NCI-H748 treated with DMSO at 0.1 percent for 48 hours (cell line): ENCODE measurements at places on chromosomes 5 and 9.

- DNase-seq: no peak
These were observed 63.0 kb downstream of the TSSK1B start for GRCh38 chr5:113371721-113372196.

GRCh38 chr5:126122942-126123341 lies 300.3 kb upstream of the GRAMD2B start:
- DNase-seq: no peak

DNA sequence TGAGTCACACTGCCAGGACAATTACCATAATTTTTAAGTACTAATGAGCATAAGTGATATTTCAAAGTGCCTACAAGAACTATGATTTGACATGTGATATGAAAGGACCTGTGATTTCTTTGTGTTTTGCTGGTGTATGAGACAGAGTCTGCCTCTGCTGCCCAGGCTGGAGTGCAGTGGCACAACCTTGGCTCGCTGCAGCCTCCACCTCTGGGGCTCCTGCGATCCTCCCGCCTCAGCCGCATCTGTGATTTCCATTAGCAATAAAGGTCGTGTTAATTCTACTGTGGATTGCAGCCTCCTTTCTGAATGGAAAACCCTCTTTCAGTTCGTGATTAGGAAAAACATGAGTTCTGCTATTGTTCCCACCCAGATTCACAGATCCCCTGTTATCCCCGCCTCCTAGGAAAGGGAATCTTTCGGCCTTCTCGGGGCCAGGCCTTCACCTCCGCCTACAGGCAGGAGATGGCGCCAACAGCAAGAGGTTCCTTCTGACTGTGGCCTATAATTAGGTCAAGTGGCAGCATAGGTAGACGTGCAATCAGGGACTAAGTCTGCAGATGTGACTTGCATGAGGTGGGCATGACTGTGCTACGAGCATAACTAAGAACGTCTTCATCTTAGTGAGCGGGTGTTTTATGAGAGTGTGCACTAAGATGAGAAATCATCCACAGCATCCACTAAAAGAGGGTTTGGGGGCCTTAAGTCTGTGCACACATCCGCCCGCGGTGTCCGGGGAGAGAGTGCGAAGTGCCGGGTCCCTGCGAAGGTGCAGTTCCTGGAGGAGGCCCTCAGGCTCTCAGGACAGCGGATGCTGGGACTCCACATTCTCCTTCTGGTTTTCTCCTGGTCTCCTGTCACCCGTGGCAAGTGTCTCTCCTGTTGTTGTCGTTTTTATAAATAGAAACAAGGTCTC lies 23.1 kb downstream of the TRIM7 start:
- DNase-seq: no peak

DNA sequence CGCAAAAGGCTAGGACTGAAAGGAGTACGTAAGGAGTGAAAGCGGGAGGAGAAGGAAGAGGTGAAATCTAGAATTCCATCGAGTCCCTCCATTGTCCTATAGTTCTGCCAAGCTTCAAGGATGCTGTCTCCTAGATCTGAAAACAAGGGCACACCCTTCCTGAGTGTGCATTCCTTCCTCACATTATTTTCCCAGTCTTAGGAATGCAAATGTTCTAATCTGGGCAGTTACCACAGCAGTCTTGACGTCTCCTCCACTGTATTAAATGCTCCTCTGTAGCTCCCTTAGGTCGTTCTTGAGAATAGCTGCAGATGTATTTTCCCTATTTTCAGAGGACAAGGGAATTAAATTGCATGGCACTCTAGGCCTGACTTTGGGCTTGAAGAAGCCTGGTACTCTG lies 127.6 kb downstream of the SLIT3 start:
- no peak for DNase-seq

GRCh38 chr9:34566972-34567371 lies 22.6 kb downstream of the CNTFR start:
- no peak for DNase-seq

DNA sequence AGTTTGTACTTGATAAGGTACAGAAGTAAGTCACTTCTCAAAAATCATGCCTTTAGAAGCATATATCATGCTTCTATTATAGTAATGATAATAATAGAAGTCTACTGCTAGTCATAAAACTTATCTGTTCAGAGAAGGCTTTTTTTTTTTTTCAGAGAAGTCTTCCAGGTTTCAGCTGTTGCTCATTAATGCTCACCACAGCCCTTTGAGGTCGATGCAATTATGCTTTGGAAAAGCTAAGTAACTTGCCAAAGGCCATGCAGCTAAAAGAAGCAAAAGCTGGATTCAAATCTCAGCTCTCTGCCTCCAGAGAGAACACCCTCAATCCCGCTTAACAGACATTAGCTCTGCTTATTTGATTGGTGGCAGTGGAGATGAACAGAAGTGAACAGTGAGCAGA lies 150.8 kb downstream of the DOCK8 start:
- DNase-seq: no peak

DNA sequence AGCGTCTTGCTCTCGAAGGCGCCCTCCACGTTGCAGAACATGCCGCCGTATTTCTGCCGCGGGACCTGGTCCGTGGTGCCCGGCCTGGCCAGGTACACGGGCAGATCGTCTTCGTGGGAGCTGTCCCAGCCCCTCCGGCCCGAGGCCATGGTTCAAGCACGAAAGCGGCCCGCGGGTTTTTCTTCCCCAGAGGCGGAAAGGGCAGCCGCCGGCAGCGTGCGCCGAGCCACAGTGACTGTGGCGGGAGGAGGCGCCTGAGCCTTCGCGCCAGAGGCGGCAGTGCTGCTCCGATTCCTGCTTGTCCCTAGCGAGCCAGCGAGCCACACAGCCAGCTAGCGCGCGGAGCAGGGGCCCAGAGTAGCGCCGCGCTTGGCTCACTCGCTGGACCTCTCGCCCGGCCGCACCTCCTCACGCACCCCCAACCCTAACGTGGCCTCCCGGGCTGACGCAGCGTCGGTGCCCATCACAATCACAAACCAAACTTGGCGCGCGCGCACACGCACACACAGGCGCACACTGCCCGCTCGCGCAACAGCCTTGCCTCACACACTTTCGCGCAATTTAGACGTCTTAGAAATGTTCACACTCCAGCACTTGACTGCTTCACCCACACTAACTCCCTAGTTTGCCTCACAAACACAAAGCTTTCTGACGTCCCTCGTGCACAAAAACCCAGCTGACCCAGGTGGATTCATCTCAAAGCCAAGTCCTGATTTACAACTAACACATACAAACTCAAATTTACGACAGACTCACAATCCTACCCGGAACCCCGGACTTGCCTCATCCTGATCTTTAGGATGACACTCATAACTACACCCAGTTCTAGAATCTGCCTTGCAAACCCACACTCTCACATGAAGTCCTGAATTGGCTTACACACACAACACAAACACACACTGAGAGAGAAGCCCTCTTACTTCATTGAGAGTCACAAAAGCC lies at the start of gene DPYSL3:
TSS of gene DPYSL3 (minus strand) at position 359 of the 942 bp plus-strand sequence. CDS start at position 149, 210 bp downstream.
- peak; percentile 53 for DNase-seq

DNA sequence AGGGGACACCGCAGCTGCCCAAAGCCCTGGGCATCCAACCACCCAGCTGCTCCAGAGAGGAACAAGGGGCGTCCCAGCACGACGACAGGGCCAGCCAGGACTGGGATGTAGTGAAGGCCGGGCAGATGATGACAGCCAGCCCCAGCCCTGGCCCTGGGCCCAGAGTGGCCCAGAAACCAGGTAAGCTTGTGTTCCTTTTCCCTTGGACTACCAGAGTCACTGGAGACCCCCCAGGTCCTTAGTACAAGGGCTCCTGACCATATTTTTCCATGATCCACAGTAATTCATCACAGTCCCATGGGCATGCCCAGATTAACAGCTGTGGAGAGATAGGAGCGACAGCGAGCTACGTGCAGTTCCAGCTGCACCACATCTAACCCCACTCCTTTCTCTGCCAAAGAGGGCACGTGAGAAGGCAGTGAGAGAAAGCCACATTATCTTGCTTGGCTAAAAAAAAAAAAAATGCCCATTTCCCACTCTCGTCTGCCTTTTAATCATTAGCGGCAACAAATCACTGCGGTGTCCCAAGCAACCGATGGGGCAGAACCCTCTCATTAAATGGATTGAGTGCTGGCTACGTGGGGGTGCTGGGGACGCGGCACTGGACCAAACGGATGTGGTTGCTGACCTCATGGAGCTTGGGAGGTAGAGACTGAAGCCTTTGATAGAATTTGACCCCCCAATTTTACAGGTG lies 21.7 kb upstream of the SYNPO start:
- no peak for DNase-seq

DNA sequence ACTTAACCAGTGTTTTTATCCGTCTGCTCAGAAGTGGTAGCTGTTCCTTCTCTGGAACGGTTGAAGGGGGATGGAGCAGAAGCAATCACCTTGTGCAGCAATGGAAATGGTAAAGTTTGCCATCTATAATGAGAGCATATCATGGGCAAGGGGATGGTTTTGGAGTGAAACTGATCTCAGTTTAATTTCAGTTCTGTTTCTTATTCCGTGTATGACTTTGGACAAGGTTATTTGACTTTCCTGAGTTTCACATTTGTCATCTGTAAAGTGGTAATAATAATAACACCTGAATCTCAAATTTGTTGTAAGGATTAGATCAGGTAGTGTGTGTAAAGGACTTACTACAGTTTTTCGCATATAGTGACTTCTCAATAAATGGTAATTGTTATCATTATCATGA lies 106.1 kb downstream of the PCSK1 start:
- DNase-seq: no peak

DNA sequence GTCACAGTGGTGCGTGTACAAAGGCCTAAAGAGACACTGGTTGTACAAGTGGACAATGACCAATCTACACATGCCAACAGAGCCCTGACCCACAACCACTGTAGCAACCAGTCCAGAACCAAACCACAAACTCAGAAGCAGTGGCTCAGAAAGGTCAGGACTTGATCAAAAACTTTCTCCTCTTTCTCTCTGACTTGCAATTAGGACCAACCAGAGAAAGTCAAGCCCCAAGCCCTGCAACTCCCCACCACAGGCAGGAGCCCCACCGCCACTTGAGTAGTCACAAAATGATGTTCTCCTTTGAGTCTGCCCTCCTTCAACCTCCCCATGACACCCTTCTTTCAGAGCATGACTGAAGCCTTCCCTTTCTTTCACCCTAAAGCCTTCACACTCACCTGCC lies 291.8 kb downstream of the CDH10 start:
- no peak for DNase-seq

- no peak for DNase-seq
These were observed 192.2 kb downstream of the YTHDC2 start for GRCh38 chr5:113705657-113706056.

- no peak for DNase-seq
These were observed 27.8 kb upstream of the GDNF start for GRCh38 chr5:37867654-37868053.

- no peak for DNase-seq
These were observed 67.9 kb downstream of the OSMR start for GRCh38 chr5:38913714-38914113.

GRCh38 chr9:119026120-119026519 lies 343.1 kb downstream of the BRINP1 start:
- DNase-seq: no peak

DNA sequence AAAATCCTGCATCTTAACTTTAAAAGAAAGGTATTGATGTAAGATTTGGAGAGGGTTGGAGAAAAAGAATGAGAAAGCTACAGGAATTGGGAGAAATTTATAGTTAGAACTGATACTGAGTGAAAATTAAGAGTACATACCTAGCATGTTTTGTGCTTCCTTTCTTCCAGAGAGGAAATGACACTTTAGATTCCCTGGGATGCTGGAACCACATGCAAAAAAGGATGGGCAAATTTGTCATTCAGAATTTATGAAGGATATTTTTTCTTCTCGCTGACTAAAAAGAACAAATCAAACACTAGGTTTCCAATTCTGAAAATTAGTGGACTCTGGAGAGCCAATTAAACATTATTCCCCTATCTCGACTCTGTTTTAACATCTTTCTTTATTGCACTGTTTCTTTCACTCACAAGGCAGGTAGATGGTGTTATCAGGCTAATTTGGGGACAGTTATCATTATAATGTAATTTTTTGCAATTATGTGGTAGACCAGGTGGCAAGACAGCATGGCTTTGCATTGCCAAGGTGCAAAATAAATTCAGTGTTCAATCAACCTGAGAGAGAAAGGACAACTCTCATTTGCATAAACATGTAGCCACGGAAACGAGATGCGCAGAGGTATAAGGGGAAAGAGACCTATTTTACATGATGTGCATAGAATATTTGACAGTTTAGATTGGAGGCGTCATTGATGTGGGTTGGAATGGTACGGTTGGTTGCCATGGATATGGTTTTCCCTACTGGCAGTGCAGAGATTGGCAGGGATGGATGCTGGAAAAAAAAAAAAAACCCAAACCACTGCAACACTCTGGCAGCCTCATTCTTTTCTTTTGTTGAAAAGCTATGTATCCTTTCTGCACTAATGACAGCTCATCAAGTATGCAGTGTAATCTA lies 320.4 kb upstream of the CCNH start:
- DNase-seq: no peak

GRCh38 chr5:151214614-151215545 lies 9.0 kb downstream of the CCDC69 start:
- DNase-seq: no peak

- DNase-seq: no peak
These were observed 37.2 kb upstream of the KIF2A start for GRCh38 chr5:62268792-62269191.

DNA sequence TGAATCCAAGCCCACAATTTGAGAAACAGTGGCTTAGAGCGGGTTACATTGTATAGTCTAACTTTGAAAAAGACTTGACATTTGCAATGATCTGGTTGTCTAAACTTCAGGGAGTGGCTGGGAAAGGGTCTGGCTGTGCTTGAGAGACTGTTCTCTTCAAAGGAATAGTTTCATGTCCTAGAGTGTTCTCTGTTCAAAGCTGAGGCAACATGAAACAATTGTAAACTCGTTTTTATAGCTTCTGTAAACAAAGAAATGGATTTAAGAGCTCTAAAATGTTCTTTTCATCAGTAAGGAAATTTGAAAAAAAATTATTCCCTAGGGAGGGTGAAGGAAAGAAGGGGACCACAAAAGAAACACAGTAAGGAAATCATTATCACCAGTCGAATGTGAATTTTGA lies 41.6 kb downstream of the FOCAD start:
- DNase-seq: no peak

GRCh38 chr9:71760901-71761300 lies 7.4 kb downstream of the CEMIP2 start:
- DNase-seq: no peak

- no peak for DNase-seq
These were observed 11.1 kb downstream of the ARSB start for GRCh38 chr5:78974011-78974410.
